ENCODE measurements at places on chromosomes 11 and 22.

DNA sequence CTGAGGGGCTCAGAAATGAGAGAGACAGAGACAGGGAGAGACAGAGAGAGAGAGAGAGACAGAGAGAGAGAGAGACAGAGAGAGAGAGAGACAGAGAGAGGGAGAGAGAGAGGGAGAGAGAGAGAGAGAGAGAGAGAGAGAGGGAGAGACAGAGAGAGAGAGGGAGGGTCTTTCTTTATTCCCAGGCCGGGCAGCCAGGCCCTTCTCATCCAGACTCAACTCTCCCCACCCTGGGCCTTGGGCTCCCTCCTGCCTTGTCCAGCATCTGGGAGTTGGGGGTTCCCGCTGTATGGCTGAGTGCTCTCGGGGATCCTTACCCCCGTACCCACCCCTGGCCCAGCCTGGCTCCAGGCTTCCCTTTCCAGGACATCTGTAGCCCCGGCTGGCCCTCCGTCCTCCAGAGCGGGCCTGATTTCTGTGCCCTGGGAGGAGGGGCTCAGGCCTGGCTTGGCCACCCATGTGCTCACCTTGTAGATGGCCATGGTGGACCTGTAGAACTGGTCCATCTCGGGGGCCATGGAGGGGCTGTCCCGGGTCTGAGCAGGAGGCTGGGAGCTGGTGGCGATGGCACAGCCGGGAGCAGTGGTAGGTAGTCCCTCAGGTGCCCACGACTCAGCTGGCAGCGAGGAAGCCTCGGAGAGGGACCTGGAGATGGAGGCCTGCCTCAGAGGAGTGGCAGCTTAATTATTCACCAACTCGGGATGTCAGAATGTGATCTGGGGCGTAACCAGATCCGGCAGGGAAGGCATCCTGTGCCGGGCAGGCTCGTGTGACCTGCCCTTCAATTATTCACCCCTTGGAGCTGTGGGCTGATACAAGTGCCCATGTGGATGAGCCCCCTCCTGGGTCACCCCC is at the start of gene BAIAP2L2:
Gene BAIAP2L2 (minus strand): TSS at position 677 of the 855 bp plus-strand sequence. CDS start 159 bp downstream, at position 518.
- no peak for DNase-seq

GRCh38 chr11:67387518-67387917 is 4.3 kb upstream of the RAD9A start:
- DNase-seq = no peak

DNA sequence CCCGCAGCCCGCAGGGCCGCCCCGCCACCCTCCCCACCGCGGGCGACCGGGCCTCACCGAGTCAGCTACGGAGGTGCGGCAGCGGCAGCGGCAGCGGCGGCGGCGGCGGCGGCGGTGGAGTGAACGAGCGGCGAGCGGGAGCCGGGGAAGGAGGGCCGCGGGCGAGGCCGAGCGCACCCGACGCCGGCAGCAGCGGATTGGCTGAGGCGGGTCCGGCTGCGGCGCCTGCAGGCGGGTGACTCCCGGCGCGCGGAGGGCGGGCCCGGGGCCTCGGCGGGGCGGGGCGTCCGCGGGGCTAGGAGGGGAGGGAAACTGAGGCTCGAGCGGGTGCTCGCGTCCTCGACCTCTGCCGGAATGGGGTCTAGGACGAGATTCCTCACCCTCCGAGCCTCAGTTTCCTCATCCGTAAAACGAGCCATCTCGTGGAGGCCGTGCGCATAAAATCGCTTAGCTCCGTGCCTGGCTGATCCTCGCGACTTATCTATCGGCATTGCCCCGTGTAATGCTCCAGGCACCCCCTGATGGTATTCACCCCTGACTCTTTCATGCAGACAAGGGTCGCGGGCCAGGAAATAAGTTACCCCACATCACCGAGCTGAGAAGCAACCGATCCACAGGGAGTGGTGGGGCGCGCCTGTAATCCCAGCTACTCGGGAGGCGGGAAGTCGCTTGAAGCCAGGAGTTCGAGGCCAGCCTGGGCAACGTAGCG is at the start of gene CPT1A:
Gene CPT1A (minus strand): TSS at position 199 of the 709 bp plus-strand sequence. CDS start 26,442 bp downstream, outside the sequence.
- no peak for DNase-seq

- DNase-seq = no peak
These were observed 3.2 kb upstream of the THY1 start for GRCh38 chr11:119426142-119426541.

- no peak for DNase-seq
These were observed 1.9 kb upstream of the UQCC3 start for GRCh38 chr11:62669420-62670161.

GRCh38 chr22:33049119-33049729 is 9.0 kb downstream of the SYN3 start:
- peak; percentile 15 for DNase-seq

GRCh38 chr11:44159848-44160721 is 64.6 kb downstream of the EXT2 start:
- no peak for DNase-seq

DNA sequence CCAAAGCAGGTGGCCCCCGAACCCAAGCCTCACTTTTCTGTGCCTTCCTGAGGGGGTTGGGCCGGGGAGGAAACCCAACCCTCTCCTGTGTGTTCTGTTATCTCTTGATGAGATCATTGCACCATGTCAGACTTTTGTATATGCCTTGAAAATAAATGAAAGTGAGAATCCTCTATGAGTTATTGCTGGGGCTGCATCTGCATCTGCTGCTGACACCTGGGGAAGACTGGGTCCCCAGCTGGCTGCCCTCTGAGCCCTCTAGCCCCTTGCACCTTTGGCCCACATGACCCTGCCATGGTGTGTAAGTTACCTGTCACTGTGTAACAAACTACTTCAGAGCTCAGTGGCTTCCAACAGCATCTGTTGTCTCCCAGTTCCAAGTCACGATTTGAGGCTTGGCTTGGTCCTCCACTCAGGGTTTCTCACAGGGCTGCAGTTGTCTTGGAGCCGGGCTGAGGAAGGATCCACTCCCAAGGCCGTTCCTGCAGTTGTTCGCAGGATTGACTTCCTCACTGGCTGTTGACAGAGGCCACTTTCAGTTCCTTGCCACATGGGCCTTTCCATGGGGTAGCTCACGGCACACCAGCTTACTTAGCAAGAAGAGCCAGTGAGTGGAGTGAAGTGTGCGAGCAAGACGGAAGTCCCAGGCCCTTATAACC is 13.5 kb upstream of the UVRAG start:
- no peak for DNase-seq

DNA sequence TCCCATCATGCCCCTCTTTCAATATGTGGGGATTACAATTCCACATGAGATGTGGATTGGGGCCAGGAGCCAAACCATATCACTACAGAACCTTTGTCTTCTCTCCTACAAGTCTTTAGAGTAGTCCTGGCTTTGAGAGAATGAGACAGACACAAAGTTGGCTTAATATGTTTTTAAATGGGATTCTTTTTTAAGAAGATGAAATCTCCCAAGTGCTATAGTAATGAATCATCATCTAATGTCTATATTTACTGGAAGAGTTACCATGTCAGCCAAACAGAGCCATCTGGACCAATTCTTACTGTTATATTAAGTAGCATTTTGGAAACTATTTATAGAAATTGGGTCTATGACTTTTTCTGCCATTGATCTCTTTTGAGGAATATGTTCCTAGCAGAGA is 38.1 kb upstream of the CARD18 start:
- no peak for DNase-seq

GRCh38 chr22:25352294-25352680 is 132.8 kb downstream of the CRYBB2 start:
- no peak for DNase-seq

DNA sequence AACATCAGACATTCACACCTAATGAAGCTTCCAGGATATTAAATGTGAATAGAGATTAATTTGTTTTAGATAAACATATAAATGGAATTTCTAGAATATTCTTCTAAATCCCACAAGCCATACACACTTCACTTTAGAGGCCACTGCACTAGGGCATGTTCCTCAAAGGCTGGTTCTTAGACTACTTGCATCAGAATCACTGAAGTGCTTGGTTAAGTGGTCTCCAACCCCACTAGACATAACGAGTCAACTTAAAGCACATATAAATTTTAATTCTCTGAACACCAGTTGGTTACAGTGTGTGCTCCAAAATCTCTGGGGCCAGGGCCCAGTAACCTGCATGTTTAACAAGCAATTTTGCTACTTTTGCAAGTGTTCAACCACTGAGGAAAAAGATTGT is 7.9 kb upstream of the ALKBH8 start:
- DNase-seq = no peak
